Fibroblast of lung (primary cell): ENCODE measurements at places on chromosomes 12 and 14.

GRCh38 chr12:49970658-49971057, 2.1 kb upstream of the AQP6 start:
- no peak overlapping the region for H3K27ac ChIP-seq
- H3K4me3 ChIP-seq, result no peak overlapping the region
- H3K4me1 ChIP-seq, result peaks cover 2% of the 10 kb centered on the region
- no peak for DNase-seq

DNA sequence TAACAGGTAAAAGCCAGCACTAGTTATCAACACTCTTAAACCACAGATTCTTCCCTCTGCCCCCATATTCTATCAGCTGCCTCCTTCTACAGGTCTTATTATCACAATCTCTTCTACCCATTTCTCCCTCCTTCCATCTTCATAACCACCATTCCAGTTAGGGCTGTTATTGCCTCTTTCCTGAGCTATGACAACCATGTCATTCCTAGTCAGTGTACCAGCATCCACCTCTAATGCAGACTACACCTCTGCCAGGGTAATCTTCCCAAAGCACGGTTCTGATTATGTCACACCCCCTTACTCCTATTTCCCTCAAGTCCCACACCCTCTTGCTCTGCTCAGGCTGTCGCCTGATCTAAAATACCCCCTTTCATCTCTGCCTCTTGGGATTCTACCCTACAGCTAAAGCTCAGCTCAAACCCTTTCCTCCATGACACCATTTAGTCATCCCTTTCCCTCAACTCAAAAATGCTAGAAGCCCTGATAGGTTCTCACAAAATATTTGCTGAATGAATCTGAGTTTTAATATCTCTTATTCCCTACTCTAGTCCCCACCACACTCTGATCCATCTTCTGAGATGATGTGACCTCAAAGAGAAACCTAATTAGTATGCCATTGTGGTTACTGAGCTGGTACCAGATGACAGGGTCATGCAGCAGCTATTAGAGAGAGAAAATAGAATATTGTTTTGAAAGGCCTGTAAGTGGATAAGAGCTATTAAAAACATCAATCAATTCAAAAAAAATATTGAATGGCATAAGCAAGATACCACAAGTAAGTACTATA, 11.7 kb downstream of the RACGAP1 start:
- H3K4me1 ChIP-seq, result peaks cover 8% of the 10 kb centered on the region
- H3K36me3 ChIP-seq, result no peaks in the 10 kb centered on the region
- no peak overlapping the region for H3K4me3 ChIP-seq
- no peak for DNase-seq
- no peak overlapping the region for H3K27ac ChIP-seq

DNA sequence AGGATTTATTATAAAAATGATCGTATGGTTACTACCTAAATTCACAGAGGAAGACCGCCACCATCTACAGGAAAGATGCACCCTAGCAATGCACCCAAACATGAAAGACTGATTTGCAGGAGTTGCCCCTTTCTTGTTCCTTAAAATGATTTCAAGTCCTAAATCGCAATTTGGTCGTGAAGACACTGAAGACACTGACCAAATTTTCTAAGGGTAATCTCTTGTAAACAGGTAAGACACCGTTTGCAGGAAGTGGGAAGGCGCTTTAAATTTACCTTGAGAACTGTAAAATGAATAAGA, 1.0 kb downstream of the SOS2 start:
- H3K27me3 ChIP-seq, result no peaks in the 10 kb centered on the region
- H3K4me3 ChIP-seq, result peak overlapping the region; percentile 70
- peaks cover 8% of the 10 kb centered on the region for H3K4me1 ChIP-seq
- no peaks in the 10 kb centered on the region for H3K36me3 ChIP-seq

GRCh38 chr14:74514471-74514941, 20.9 kb downstream of the ISCA2 start:
- H3K27ac ChIP-seq, result peak overlapping the region; percentile 74
- peak; percentile 59 for DNase-seq
- H3K4me1 ChIP-seq, result peaks cover 37% of the 10 kb centered on the region
- peaks cover 24% of the 10 kb centered on the region for H3K36me3 ChIP-seq

DNA sequence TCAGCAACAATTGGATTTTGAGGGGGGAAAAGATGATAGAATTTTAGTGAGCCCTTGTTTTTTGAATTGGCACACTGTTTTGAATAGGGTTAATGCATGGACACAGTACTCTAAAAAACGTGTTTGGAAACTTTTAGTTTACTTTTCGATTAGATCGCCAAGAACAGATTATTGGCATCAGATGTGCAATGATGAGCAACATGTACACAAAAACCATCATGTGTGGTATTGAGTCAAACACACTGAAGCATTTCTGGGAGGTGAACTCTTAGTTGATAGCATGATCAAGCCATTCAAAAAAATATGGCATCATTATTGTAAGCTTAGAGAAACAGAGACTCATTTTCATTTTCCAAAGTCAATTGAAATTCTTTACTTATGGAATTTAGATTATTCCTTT, 329.2 kb downstream of the ADAMTS20 start:
- DNase-seq, result no peak
- no peak overlapping the region for H3K4me3 ChIP-seq
- H3K27me3 ChIP-seq, result no peaks in the 10 kb centered on the region
- no peak overlapping the region for H3K27ac ChIP-seq

DNA sequence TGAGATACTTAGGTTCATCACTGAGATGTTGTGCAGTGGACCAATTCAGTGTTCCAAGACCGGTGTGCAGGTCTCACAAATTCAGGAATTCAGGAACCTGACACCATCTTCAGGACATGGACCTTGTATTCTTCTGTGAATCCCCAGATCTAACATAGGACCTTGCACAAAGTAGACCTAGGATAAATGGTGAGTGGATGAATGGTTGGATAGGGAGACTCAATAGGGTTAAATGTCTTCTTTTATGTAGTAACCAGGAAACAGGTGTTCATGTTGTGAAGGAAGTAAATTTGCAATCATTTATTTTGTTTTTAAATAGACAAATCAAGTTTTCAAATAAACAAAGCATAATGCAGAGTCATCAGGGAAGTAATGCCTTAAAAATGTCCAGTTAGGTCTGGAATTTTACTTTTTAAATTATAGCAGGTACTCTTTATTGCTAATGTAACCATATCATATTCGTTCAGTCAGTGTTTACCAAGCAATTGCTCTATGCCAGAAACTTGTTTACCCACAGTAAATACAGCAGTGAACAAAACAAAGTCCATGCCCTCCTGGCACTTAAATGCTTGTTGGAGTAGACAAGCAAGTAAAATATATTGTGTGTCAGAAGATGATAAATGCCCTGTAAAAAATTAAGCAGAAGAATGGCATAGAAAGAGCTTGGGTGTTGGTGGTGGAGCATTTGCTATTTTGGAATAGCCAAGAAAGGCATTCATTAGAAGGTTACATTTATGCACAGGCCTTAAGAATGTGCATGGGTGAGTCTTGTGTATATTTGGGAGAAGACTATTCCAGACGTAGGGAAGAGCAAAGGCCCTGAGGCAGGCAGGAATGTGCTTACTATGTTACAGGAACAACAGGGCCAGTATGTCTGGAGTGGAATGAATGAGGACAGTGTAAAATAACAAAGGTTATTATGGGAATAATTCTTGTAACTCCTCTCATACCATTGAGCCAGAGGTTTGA, 26.3 kb downstream of the RXYLT1 start:
- H3K27ac ChIP-seq, result no peak overlapping the region
- no peaks in the 10 kb centered on the region for H3K4me1 ChIP-seq
- H3K4me3 ChIP-seq, result no peak overlapping the region
- H3K36me3 ChIP-seq, result no peaks in the 10 kb centered on the region
- no peak for DNase-seq

DNA sequence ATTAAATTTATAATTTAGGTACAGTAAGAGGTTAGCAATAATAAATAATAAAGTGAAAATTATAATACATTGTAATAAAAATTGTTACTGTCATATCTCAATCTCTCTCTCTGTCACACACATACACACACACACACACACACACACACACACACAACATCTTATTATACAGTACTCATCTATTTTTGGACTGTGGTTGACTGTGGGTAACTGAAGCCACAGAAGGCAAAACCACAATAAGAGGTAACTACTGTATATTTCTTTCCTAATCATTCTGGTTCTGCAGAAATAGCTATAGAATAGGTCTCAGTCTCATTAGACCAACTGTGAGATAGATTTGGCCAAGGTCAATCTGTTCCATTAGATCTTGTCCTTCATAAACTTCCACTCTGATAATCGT, 33.1 kb upstream of the PTPRO start:
- no peaks in the 10 kb centered on the region for H3K27me3 ChIP-seq
- no peaks in the 10 kb centered on the region for H3K4me1 ChIP-seq
- H3K36me3 ChIP-seq, result no peaks in the 10 kb centered on the region
- no peak overlapping the region for H3K4me3 ChIP-seq

DNA sequence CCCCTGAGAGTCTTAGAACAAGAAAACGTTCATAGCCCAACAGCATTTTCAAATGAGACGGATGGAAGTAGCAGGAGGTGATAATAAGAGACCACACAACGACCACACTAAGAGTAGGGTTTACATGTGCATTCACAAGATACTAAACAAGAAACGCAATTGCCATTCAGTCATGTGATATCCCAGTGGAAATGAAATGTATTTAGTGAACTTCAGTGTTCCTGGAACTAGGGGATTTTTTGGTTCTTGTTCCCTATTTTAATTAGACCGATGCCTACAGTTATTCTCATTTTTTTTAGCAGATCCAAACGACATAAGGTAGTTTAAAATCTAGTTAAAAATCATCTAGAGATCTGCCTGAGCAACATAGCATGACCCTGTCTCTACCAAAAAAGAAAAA, 150.0 kb downstream of the GPR65 start:
- no peak overlapping the region for H3K27ac ChIP-seq
- DNase-seq, result no peak
- no peaks in the 10 kb centered on the region for H3K4me1 ChIP-seq
- no peak overlapping the region for H3K4me3 ChIP-seq
- H3K36me3 ChIP-seq, result no peaks in the 10 kb centered on the region

GRCh38 chr12:122661246-122661645, 41.9 kb downstream of the HCAR2 start:
- H3K4me3 ChIP-seq, result no peak overlapping the region
- H3K27me3 ChIP-seq, result no peaks in the 10 kb centered on the region
- H3K27ac ChIP-seq, result no peak overlapping the region
- H3K36me3 ChIP-seq, result no peaks in the 10 kb centered on the region
- no peaks in the 10 kb centered on the region for H3K4me1 ChIP-seq

DNA sequence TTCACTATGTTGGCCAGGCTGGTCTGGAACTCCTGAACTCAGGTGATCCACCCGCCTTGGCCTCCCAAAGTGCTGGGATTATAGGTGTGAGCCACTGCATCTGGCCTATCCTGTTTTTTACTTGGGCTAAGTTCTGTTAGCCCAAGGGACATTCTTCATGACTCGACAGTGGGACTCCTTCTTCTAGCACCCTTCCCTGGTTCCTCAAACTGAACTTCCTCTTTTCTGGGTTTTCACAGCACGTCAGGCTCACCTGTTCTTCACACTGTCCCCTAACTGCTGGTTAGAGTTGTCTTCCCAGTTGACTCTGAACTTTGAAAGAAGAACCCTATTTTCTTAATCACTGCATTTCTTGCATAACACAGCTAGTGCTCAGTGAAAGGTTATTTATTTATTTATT, 22.5 kb downstream of the CABP1 start:
- H3K36me3 ChIP-seq, result no peaks in the 10 kb centered on the region
- DNase-seq, result no peak
- H3K4me1 ChIP-seq, result no peaks in the 10 kb centered on the region
- H3K27me3 ChIP-seq, result peaks cover 5% of the 10 kb centered on the region

GRCh38 chr12:25388183-25388582, 137.5 kb upstream of the KRAS start:
- no peak overlapping the region for H3K4me3 ChIP-seq

- no peak for DNase-seq
- peaks cover 13% of the 10 kb centered on the region for H3K4me1 ChIP-seq
- H3K27ac ChIP-seq, result no peak overlapping the region
- H3K4me3 ChIP-seq, result no peak overlapping the region
- no peaks in the 10 kb centered on the region for H3K27me3 ChIP-seq
Observed at GRCh38 chr12:104576980-104577580, 120.3 kb downstream of the CHST11 start.

- peaks cover 4% of the 10 kb centered on the region for H3K27me3 ChIP-seq
- no peak overlapping the region for H3K4me3 ChIP-seq
- H3K4me1 ChIP-seq, result peaks cover 3% of the 10 kb centered on the region
- no peaks in the 10 kb centered on the region for H3K36me3 ChIP-seq
- DNase-seq, result no peak
Observed at GRCh38 chr14:100641274-100641860, 54.1 kb upstream of the BEGAIN start.

DNA sequence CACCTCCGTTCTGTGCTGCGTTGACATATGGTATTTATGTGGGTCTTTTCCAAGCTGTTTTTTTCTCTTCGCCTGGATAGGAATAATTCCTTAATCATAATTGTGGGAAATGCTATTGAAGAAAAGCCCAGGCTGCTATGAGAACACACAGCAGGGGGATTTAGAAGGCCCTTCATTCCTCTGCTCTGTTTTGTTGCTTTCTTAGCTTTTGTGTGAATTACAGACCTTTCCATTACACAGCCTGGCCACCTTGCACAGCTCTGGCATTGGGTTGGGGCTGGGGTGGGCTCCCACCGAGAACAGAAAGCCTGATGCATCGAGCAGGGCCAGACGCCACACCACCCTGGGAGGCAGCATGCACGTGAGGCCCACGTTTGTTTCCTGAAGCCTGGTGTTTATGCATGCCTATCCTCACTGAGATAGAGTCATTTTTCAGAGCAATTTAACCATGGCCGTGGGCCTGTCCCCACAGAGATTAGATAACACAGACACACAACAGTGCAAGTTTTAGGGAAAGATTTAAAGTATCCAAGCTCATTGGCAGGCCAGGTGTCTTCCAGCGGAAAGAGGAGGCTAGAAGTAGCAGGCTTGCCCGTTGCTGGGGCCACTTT, 287.6 kb upstream of the PWP1 start:
- no peaks in the 10 kb centered on the region for H3K36me3 ChIP-seq
- DNase-seq, result no peak
- H3K27ac ChIP-seq, result no peak overlapping the region
- H3K4me1 ChIP-seq, result no peaks in the 10 kb centered on the region
- no peak overlapping the region for H3K4me3 ChIP-seq
- H3K27me3 ChIP-seq, result no peaks in the 10 kb centered on the region

DNA sequence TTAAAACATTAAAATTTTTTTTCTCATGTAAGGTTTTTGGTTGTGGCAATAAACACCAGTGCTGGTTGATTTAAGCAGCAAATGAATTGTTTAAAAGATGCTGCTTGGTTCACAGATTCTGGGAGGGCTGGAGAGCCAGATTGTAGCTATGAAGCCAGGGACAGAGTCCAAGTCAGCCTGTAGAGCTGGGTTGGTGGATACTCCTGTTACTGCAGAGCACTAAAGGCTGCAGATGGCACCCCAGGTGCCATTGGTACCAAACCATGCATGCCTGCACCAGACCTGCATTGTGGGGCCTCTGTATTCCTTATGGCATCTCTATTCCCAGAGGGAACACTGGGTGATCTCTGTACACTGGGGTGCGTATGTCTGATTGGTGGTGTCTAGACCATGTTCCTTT, 113.3 kb downstream of the SNAPC1 start:
- DNase-seq, result no peak
- H3K4me3 ChIP-seq, result no peak overlapping the region
- no peaks in the 10 kb centered on the region for H3K27me3 ChIP-seq
- H3K4me1 ChIP-seq, result no peaks in the 10 kb centered on the region
- H3K36me3 ChIP-seq, result no peaks in the 10 kb centered on the region

GRCh38 chr12:119693511-119693910, 25.6 kb downstream of the PRKAB1 start:
- no peak overlapping the region for H3K27ac ChIP-seq
- no peaks in the 10 kb centered on the region for H3K27me3 ChIP-seq
- peaks cover 6% of the 10 kb centered on the region for H3K4me1 ChIP-seq
- peak; percentile 72 for DNase-seq
- no peak overlapping the region for H3K4me3 ChIP-seq

- H3K27me3 ChIP-seq, result no peaks in the 10 kb centered on the region
- no peaks in the 10 kb centered on the region for H3K36me3 ChIP-seq
- H3K27ac ChIP-seq, result no peak overlapping the region
- H3K4me3 ChIP-seq, result no peak overlapping the region
Observed at GRCh38 chr12:101875162-101875561, 2.2 kb upstream of the DRAM1 start.
